Left colon (tissue), 2 donors: ENCODE measurements at places on chromosomes 5 and 9.

DNA sequence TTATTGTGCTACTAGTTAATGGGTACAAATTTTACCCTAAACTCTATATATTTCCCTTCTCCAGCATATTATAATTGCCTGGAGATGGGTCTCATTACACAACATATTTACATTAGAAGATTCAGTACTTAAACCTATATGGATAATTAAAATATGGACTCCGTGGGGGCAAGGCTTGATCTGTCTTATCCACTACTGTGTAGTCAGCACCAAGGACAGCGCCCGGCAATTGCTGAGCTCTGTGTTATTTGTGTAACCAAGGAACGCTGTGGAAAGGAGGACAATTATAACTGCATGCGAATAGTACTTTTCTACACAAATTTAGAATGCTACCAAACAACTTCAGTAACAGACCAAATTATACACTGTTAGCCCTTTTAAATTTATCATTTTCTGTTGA, 77.7 kb downstream of the DNAH5 start:
- no peak for DNase-seq

DNA sequence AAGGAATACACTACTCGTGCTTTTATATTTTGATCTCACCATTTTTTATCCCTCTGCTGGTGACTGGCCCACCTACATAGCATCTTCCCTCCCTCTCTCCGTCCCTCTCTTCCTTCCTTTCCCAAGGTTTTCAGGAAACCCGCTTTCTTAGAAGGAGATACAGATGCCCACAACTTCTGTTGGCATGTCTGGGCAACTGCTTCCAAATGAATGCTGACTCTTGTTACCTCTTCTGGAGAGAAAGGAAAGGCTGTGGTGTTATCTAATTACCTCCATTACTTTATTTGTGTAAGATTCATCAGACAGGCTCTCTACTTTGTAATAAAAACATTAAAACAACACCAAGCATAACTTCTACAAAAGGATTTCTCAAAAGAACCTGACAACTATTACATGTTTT, 20.2 kb downstream of the FANCC start:
- no peak for DNase-seq

GRCh38 chr5:27458287-27458686, 419.9 kb upstream of the CDH9 start:
- DNase-seq, result no peak

DNA sequence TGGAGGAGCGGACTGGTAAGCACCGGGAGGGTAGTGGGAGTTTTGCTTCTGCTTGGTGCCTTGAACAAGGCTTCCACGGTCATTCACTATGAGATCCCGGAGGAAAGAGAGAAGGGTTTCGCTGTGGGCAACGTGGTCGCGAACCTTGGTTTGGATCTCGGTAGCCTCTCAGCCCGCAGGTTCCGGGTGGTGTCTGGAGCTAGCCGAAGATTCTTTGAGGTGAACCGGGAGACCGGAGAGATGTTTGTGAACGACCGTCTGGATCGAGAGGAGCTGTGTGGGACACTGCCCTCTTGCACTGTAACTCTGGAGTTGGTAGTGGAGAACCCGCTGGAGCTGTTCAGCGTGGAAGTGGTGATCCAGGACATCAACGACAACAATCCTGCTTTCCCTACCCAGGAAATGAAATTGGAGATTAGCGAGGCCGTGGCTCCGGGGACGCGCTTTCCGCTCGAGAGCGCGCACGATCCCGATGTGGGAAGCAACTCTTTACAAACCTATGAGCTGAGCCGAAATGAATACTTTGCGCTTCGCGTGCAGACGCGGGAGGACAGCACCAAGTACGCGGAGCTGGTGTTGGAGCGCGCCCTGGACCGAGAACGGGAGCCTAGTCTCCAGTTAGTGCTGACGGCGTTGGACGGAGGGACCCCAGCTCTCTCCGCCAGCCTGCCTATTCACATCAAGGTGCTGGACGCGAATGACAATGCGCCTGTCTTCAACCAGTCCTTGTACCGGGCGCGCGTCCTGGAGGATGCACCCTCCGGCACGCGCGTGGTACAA, 556 bp downstream of the PCDHGC3 start:
- peak; percentile 46 for DNase-seq

DNA sequence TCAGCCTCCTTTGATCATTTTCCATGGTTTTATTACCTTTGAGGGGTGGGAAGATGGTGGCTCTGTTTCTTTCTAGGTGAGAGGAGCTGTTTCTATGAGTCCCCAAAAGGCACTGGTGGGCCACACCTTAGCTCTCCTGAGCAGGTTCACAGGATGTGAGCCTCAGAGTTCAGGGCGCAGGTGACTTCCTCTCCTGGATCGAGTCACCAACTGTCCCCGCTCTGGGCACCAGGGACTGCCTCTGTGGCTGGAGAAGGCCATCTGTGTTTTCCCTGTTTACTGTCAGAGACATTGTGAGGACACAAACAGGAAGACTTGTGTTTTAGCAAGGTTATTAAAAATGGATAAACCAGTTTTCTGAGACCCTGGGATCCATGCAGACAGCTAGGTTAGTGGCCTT, 68.5 kb downstream of the IL31RA start:
- no peak for DNase-seq
